Activated T-helper 17 cell treated with anti-CD3 and anti-CD28 coated beads, Interleukin-2, amount 50 U/mL, for 72 hours (primary cell): ENCODE measurements at places on chromosomes 1 and 21. TPM values are rescaled to one million over a fixed set of nuclear protein-coding genes. Genes with fewer than 3 reads are reported as not detected.

Gene C8A
- total RNA-seq = not detected

Gene SLC30A7
- 39.1 TPM for total RNA-seq

- ATAC-seq = no peak
These were observed 49.5 kb upstream of the LYPLAL1 start for GRCh38 chr1:219124163-219124562.

DNA sequence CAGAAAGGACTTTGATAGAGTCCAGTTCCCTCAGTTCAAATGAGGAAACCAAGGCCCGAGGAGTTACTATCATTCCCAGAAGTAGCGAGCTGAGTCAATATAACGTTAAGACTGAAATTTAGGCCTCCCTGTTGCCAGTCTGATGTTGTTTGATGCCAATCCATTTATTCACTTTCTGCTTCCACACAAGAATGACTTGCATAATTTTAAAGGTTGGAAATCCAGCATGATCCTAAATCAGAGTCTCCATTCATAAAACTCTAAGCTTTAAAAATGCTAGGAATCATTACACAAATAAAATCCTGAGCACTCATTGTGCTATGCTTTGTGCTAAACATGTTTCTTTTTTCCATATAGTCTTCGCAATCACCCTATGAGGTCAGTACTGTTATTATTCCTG lies 414.4 kb downstream of the PTBP2 start:
- ATAC-seq = no peak
